ENCODE measurements at places on chromosomes 12 and 14.

GRCh38 chr14:99790978-99791376, 2.2 kb upstream of the EML1 start:
- no peak for DNase-seq

GRCh38 chr14:68608574-68608962, 184.3 kb downstream of the ZFP36L1 start:
- DNase-seq = no peak

GRCh38 chr12:70994217-70994788, 73.8 kb upstream of the PTPRR start:
- DNase-seq = no peak

GRCh38 chr14:51639668-51640316, 11.9 kb upstream of the FRMD6 start:
- no peak for DNase-seq

DNA sequence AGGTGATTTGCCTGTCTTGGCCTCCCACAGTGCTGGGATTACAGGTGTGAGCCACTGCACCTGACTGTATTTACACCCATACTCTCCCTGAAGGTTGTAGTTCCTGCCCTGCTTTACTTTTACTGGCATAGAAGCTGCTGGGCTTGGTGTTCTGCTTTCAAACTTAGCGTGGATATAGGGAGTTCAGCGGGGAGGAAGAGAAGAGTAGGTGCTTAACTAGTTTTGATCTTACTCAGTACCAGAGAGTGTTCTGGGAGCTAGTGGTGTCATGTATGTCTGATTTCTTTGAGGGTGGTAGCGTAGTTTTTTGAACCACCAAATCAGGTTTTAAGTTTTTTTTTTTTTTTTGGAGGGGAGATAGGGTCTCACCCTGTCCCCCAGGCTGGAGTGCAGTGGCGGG, 13.8 kb downstream of the RCOR1 start:
- no peak for DNase-seq

- DNase-seq = no peak
Measured at GRCh38 chr12:740921-741320, 11.5 kb upstream of the WNK1 start.

- DNase-seq = no peak
Measured at GRCh38 chr14:50388256-50388931, 8.3 kb downstream of the CDKL1 start.

- DNase-seq = no peak
Measured at GRCh38 chr14:106843951-106844483, 1317.6 kb downstream of the TMEM121 start.

DNA sequence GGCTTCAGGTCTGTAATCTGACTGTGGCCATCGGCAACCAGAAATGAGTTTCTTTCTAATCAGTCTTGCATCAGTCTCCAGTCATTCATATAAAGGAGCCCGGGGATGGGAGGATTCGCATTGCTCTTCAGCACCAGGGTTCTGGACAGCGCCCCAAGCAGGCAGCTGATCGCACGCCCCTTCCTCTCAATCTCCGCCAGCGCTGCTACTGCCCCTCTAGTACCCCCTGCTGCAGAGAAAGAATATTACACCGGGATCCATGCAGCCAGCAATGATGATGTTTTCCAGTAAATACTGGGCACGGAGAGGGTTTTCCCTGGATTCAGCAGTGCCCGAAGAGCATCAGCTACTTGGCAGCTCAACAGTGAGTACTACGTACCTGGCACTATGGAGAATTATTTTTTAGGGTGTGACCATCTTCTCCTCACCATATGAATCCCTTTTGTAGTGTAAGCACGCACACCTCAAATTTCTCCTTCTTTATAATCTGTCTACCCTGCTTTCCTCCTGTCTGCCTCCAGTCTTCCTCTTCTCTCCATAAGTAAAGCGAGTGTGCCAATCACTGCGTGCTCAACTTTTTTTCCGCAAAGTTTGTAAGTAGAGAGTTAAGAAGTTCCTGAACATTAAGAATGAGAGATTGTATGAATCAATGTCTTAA, at the start of gene TPH2:
Gene TPH2 (plus strand): TSS at position 118 of the 658 bp plus-strand sequence. CDS start 142 bp downstream, at position 260.
- peak; percentile 20 for DNase-seq

- no peak for DNase-seq
Measured at GRCh38 chr12:110033888-110034287, 14.4 kb downstream of the C12orf76 start.

DNA sequence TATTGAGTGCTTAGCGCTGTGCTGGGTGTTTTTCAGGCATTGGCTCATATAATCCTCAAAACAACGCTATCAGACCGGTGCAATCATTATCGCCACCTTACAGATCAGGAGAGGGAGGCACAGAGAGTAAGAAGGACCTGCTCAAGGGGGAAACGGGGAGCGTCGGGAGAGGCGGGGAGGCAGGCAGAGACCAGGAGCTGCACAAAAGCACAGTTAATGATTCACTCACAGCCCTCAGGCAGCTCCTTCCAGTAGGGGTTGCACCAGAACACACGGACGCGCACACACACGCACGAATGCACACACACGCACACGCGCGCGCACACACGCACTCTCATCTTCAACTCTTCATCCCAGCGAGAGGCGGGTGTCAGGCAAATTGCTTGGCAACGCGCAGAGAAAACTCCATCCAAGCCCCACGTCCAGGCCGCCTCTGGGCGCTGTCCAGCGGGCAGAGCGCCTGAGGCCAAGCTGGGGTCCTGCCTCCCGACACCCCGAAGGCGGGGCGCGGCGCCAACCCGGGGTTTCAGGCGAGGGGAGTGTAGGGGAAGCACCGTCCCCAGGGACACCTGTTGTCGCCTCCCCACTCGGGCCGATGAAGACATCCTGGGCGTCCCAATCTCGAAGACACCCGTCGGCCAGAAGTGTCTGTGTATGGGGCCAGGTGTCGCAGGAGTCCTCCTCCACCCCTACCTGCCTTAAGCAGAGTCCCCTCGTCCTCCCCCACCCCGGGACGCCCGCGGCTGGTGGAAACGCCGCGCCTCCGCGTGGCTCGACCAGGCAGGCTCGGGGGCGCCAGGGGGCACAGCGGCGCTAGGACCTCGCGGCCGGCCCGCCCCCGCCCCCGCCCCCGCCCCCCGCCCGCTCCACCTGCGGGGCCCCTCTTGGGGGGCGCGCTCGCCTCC, 35.5 kb upstream of the STON2 start:
- DNase-seq = peak; percentile 55

GRCh38 chr12:112998987-112999767, 20.9 kb downstream of the OAS2 start:
- DNase-seq = no peak

GRCh38 chr12:55847603-55848291, 5.0 kb upstream of the MMP19 start:
- DNase-seq = peak; percentile 19

DNA sequence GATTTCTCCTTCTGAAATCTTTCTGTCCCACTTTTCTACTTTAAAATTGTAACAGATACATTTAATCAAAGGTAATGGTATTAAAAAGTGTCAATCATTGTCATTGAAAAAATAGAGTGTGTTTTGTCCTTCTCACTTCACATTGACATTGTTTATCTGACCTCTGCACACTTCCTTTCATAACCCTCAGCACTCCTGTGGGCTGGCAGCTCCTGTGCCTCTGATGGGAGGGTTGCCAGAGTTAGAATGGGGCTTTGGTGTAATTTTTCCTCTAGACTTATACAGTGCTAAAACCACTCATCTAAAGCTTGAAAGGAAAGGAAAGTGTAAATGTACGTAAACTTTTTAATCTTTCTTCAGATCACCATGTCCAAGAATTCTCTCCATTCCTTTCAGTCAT, 23.7 kb downstream of the KCNA1 start:
- no peak for DNase-seq

Measured in putamen (tissue), 1 donor.